Activated CD4-positive, alpha-beta T cell treated with anti-CD3 and anti-CD28 coated beads for 1 hour (primary cell): ENCODE measurements at places on chromosomes 12 and 14.
A peak's percentile ranks its signal among the peaks of the same experiment; 100 is the strongest.

- no peak for DNase-seq
Measured at GRCh38 chr14:36067428-36068187, 108.9 kb downstream of the PTCSC3 start.

- no peak for DNase-seq
Measured at GRCh38 chr12:105587237-105587636, 256.7 kb downstream of the C12orf75 start.

GRCh38 chr14:93008381-93008780 is 85.4 kb downstream of the CHGA start:
- DNase-seq = no peak

- DNase-seq = no peak
Measured at GRCh38 chr14:55073856-55074255, 22.4 kb downstream of the MAPK1IP1L start.

DNA sequence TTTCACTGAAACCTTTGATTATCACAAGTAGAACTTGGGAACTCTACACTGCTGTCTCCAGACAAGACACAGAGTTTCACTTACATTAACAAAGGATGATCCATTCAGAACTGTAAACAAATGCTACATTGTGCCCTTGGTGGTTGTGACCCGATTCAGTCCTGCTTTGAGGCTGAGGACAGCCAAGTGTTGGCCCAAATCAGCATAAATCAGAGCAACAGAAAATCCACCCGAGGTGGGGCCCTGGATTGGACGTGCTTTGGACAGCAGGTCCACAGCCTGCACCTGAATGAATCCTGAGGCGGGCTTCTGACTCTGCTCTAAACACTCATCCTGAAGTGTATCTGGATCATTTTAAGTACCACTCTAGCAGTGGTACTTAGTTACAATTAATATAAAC is 68.8 kb downstream of the PPP2R5C start:
- DNase-seq = no peak

DNA sequence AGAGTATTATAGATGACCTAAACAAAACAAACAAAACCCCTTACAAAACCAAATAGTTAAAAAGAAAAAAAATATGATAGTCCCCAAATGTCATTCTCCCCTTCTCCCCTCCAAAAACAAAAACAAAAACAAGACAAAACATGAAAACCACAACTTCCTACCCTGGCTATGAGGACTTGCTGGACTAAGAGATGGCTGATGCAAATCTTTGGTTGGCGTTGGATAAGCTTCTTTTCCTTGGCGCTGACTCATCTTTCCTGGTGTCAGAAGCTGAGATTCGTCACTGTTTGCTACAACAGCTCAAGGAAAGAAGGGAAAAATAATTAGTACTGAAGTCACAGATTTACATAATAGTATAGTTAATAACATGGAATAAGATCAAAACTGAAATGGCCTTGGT is 102.5 kb upstream of the BBS10 start:
- DNase-seq = no peak

- no peak for DNase-seq
Measured at GRCh38 chr12:127008755-127009403, 1258.1 kb upstream of the TMEM132C start.

- no peak for DNase-seq
Measured at GRCh38 chr12:47165934-47166333, 86.2 kb upstream of the AMIGO2 start.

GRCh38 chr14:84458881-84459280 is 1071.1 kb upstream of the FLRT2 start:
- no peak for DNase-seq

DNA sequence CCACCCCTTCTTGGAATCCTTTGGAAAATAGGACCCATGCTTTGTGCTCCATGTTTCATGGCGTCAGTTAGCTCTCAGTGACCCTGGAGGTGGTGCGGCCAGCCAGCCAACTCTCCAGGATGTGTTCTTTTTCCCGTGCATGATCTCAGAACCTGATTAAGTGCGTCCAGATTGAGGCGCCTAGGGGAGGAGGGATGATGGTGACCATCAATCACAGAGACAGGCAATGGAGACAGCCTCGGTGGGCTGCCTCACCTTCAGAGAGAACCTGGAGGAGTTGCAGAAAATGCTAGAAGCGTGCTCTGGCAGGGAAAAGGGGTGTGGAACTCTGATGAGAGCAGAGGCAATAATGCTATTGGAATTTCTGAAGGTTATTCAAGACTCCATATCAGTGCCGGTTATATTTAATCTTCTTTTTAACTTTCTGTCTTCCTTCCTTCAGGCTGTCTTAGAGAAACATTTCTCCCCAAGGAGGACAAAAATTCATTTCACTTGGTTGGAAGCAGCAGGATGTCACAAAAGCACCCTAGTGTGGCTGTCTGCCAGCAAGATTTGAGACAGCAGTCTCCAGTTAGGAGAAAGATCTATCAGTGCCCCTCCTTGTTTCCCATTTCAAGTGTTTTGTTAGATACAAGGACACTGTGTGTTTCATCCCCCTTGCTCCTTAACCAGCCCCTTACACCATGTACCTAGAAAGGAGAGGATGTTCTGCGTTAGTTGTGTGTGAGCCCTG is 53.3 kb upstream of the IGF1 start:
- no peak for DNase-seq

DNA sequence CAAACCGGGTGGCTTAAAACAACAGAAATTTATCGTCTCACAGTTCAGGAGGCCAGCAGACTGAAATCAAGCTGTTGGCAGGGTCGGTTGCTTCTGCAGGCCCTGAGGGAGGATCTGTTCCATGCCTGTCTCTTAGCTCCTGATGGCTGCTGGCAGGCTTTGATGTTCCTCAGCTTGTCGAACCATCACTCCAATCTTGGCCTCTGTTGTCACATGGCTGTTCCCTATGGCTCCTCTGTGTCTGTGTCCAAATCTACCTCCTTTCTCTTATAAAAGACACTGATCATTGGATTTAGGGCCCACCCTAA is 14.0 kb downstream of the NFATC4 start:
- no peak for DNase-seq

- DNase-seq = no peak
Measured at GRCh38 chr12:124024776-124025175, 51.8 kb downstream of the ZNF664 start.

GRCh38 chr12:53744130-53744441 is 7.7 kb downstream of the CISTR start:
- DNase-seq = no peak

GRCh38 chr12:79933532-79934264 is 1.2 kb downstream of the PPP1R12A start:
- DNase-seq = no peak

DNA sequence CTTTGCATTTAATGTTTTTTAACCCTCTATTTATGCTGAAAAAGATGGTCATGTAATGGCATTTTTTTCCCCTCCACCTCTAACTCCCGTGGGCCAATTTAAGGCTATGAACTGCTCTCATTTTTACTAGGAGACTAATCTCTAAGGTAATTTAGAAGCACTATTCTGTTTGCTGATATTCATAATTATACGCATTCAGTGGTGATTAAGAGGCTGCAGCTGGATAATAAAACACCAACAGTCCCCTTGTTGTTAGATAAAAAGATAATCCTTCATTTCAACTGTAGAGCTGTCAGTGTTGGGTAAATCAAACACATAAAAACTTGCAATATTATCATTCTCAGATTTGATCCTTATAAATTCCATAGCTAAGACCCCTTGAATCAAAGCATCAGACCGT is 8.9 kb downstream of the MYO1H start:
- DNase-seq = no peak

- no peak for DNase-seq
Measured at GRCh38 chr14:75213172-75213571, 36.8 kb upstream of the TMED10 start.

DNA sequence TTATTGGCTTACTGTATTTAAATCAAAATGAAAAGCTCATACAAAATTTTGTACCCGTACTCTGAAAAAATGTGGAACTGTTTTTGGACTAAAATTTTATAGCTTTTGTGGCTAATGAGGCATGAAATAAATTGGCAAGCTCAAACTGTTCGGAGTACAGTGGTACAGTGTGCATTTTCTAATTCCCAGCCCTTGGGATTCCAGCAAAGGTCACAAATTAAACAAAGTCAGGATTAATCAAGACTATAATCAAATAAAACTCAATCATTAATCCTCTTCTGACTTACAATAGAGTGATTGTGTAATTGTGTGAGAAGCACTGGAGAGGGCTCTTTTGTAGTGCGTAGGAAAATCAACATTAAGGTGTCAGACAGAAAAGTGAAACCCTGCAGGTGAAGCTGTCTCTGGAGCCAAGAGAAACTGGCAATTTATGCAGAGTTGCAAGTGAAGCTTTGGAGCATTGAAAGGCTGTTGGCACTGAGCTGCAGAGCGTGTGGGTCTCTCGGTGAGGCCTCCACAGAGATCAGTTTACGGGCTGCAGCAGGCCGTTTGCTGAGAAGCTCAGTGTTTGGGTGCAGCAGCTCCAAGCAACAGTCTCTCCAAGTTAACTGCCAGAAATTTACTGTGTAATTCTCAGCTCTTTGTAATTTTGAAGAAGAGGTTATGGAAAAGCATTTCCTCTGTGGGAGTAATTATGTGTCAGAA is 275.9 kb downstream of the FBXL14 start:
- DNase-seq = no peak

- DNase-seq = peak; percentile 55
Measured at GRCh38 chr14:21557084-21557901, 22.6 kb downstream of the OR10G3 start.

DNA sequence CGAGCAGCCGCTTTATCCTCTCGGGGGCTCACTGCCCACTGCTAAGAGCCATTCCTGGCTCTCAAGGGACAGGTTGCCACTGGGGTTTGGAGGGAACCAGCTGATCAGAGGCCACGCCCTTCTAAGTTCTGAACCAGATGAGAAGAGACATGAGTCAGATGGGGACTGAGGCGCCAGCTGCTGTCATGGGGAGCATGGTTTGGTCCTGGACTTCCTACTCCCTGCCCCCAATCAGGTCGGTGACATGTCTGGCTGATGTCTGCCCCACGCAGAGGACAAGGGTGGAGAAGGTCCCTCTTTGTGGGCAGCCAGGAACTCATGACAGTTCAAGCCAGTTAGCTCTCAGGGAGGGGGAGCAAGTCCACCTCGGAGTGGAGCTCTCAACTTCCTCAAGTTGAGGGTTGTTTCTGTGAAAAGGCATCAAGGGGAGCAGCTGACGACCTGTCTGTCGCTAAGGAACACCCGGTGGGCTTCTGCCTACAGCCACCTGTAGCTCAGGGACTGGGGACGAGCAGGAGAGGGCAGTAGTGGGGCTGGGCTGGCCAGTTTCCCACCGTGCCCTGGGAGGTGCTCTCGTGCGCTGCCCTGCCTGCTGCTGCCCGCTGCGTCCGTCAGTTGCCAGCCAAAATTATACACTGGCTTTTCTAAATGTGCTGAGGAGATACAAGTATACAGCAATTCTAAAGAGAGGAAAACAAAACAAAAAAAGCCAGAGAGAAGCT is 20.5 kb downstream of the PSMC1 start:
- DNase-seq = no peak

DNA sequence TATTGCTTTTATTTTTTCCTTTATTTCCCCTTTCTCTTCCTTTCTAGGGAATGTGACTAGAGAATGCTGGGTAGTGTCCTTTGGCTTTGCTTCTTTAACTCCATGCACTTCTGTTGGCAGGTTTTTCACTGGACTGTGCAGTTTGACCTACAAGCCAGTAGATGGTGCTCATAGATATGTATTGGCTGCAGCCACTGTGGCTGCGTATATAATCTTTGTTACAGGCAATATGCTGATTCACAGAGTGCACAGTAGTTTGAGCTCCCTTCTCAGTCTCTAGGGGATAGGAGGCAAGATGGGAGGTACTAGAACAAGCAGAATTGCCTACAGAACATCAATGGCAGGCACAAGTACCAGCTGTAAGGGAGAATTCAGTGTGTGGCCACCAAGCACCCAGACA is 503.5 kb downstream of the LRFN5 start:
- no peak for DNase-seq

DNA sequence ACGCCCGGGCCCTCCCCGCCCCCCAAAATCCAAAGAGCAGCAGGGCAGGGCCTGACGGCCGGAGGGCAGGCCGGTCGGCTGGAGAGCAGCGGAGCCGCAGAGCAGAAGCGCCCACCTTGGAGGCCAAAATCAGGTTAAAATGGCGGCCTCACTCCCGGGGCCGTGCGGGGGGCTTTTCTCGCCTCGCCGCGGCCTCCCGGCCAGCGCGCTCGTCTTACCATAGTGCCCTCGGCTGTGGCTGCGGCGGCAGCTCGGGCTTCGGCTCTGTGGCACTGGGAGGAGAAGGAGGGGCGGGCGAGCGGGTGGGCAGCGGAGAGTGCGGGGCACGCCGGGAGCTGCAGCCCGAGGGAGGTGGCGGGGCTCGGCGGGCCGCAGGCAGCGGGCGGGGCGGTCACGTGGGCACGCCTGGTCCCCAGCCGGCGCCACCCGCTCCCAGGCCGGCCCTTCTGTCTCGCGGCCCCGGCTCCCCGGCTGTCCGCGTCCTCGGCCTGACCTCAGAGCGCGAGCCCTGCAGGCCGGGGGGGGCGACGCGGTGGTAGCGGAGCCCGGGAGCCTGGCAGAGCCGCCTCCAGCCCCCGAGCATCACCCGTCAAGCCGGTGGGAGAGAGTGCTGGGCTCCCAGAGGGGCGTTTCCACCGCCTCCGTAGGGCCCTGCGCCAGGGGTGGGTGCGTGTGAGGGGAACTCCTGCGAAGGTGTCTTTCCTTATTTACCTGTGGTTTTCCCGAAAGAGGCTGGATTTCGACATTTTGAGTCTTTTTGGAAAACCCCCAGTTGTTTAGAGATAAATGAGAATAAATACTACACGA is at the start of gene CFL2:
TSS of gene CFL2 (minus strand) at position 274 of the 807 bp plus-strand sequence. CDS start at position 221, 53 bp downstream.
- DNase-seq = peak; percentile 47

- DNase-seq = no peak
Measured at GRCh38 chr14:55645845-55646832, 66.1 kb downstream of the KTN1 start.

GRCh38 chr14:64880221-64881121 is 764 bp upstream of the SPTB start:
- DNase-seq = peak; percentile 48

GRCh38 chr12:111268738-111269572 is 99.9 kb downstream of the PHETA1 start:
- DNase-seq = no peak

DNA sequence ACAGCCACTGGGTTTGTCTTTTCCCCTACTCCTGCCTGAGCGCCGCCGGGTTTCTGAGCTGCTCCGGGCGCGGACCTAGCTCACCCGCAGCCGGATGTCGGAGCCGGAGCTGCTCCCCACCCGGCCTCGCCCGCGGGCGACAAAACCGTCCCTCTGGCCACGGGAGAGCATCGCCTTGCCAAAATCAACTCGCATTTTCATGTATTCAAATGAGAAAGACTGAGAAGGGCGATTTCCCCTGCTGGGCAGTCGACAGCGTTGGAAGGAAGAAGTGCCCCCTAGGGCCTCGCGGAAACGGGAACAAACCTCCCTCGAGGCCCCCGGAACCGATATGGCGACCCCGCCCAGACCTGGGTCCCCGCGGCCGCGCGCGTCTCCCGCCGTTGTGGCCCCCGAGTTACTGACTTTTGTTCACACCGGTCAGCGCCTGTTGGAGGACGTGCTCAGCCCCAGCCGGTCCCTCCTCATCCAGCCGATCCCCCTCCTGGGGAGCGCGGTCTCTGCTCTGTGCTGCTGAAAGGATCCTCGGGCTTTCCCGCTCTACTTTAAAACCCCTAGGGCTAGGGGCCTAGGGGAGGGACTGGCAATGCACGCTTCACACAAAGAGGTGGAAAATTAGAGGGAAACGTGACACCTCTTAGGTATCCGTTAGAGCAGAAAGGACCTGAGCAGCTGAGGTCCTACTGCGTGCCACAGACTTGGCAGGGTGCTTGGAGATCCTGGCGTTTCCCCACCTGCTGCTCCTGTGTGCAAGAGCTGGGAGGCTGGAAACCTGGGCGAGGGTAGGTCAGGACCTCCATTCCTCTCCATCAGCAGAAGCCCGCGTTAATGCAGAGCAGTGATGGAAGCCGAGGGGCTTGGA is 4.3 kb downstream of the TTC6 start:
- DNase-seq = no peak

GRCh38 chr14:71441126-71441525 is 491.1 kb upstream of the RGS6 start:
- no peak for DNase-seq
